Hematopoietic multipotent progenitor cell treated with erythropoietin and hydrocortisone succinate and interleukin-3 and kit ligand, for 6 days (in vitro differentiated cells): ENCODE measurements at places on chromosomes 1 and 21.
A peak's percentile ranks its signal among the peaks of the same experiment; 100 is the strongest.

- peak; percentile 54 for DNase-seq
These were observed 2.2 kb downstream of the LMO4 start for GRCh38 chr1:87330885-87331364.

GRCh38 chr1:46133781-46134350 lies 1.4 kb upstream of the PIK3R3 start:
- no peak for DNase-seq

DNA sequence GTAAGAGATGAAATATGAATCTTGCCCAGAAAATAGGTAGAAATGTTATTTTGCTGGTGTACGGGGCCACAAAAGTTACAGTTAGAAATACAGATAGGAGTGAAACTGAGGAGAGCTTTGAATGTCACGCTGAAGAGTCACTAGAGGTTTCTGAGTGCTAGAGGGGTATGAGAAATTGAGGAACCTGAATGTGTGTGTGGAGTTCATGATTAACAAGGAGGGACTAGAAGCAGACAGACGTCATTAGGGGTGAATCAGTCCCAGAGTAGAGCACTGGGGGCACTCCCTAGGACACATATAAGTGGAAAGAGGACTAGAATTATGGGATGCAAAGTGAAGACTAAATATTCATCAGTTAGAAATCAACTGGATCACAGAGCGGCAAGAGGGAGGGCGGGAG lies 188.9 kb upstream of the MAP1LC3C start:
- DNase-seq = peak; percentile 9

- DNase-seq = no peak
These were observed 520.4 kb upstream of the CXADR start for GRCh38 chr21:16992448-16992847.

DNA sequence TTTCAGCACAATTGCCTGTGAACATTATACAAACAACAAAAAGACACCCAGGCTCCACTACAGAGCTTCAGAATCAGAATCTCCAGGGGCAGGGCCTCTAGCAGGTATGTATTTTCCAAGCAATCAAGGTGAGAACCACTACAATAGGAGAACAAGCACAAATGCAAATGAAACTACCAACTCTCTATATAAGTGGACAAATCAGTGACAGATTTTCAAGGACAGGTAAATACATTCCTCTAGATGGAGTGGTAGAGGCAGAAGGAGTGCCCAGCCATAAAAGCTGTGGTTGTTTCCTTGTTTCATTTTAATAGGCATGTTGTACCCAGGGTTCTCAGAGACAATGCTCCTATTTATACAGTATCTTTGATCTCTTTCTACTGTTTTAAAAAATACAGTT lies 20.1 kb upstream of the CCDC17 start:
- DNase-seq = no peak

GRCh38 chr1:205444300-205444930 lies 11.4 kb downstream of the BLACAT1 start:
- no peak for DNase-seq

GRCh38 chr1:151584278-151584677 lies 27.6 kb upstream of the SNX27 start:
- DNase-seq = peak; percentile 51
